Activated CD8-positive, alpha-beta memory T cell treated with anti-CD3 and anti-CD28 coated beads, Interleukin-2, amount 50 U/mL, for 4 hours (primary cell): ENCODE measurements at places on chromosomes 7 and 10.

GRCh38 chr7:44122529-44122928, 819 bp downstream of the POLD2 start:
- no peak for DNase-seq

GRCh38 chr7:6162331-6162620, 110.1 kb downstream of the CYTH3 start:
- DNase-seq, result no peak

DNA sequence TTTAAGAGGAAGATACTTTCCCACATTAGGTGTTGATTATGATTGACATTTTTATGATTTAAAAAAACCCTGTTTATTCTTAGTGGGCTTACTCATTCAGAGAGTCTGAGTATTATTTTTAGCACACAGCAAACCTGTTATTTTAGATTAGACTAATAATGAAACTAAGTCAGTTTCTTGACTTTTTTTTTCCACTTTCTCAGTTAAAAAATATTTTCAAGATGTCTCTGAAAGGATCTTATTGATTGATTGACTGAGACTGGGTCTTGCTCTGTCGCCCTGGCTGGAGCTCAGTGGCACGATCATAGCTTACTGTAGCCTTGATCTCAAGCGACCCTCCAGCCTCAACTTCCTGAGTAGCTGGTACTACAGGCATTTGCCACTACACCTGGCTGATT, 20.4 kb upstream of the INPP5F start:
- no peak for DNase-seq

DNA sequence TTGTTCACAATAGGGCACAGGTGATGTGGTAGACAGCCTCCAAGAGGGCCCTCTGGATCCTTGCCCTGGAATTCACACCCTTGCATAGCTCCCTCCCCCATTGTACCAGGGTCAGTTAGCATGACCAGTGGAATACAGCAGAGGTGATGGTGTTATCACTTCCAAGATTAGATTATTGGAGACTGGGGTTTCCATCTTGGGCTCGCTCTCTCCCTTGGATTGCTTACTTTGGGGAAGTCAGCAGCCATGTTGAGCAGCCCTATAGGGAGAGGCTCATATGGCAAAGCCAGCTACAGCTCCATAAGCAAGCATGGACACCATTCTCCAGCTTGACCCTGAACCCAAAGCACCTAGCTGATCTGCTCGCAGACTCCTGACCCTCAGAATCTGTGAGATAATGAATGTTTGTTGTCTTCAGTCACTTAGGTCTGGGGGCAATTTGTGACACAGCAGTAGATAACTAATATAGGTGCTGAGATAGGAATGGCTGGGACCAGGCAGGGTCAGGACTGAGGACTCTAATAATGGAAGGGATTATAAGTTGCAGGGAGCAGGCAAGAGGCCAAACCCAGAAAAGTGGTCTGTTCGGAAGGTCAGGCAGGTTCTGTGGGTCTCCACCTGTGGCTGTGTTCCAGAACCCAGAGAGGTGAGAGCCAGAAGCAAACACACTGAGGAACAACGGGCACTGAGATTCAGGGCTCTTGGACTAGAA, 22.9 kb downstream of the TBXAS1 start:
- no peak for DNase-seq

- no peak for DNase-seq
These were observed 187.5 kb downstream of the WDR37 start for GRCh38 chr10:1243486-1244234.

DNA sequence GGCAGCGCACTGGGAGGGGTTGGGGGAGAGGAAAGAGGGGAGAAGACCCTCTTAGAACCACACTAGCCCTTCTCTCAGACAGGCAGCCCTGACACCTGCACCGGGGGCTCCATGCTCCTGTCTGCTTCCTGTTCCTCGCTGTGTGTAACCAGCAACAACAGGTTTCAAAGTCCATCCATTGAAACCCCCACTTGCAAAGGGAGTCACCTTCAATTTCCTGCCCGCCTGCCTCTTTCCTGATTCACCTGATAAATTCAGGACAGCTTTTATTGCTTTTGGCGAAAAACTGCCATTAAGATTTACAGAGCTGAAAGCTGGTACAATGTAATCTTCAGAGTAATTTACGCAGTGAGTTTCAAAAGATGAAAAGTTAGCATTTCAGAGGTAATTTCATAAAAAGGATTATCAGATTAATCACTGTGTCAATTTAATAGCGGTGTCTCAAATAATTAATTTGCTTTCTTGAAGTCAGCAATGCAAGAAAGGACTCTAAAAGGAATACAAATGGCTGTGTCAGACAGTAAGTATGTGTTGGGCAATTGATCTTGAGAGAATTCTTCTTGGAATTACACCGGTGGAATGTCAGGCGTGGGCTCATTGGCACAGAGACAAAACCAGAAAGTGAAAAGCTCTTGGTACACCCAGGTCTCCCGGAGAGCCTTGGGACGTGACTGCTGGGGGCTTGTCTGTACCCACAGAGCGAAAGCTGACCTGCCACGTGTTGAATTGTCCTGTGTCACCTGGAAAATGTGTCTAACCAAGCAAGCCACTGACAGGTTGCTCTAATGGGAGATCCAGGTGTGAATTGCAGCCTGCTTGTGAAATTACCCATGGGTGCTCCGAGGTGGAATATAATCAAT, 60.7 kb downstream of the TMEM209 start:
- DNase-seq, result no peak

DNA sequence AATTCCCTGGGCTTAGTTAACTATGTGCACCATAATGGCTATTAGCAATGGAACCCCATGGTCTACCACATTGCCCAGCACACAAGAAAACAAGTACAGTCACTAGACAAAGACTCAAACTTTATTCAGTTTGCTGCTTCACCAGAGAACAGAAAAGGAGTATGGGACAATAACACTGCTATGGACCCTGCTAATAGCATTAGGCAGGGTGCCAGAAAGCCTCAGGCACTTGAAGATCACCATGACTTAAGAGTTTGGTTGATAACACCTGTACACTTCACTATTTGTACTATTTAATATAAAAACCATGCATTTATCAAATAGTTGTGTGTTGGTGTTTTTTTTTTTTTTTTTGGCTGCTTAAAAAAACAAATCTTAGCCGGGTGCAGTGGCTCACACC, 159.6 kb downstream of the KMT2E start:
- no peak for DNase-seq

- DNase-seq, result no peak
These were observed 121.6 kb downstream of the TMEM168 start for GRCh38 chr7:112668561-112668960.

- DNase-seq, result no peak
These were observed 3.3 kb downstream of the PIK3CG start for GRCh38 chr7:106868364-106868763.

GRCh38 chr10:103661198-103661950, 167.9 kb downstream of the NEURL1 start:
- DNase-seq, result peak; percentile 42

- no peak for DNase-seq
These were observed 53.0 kb upstream of the PDGFA start for GRCh38 chr7:572416-573268.

DNA sequence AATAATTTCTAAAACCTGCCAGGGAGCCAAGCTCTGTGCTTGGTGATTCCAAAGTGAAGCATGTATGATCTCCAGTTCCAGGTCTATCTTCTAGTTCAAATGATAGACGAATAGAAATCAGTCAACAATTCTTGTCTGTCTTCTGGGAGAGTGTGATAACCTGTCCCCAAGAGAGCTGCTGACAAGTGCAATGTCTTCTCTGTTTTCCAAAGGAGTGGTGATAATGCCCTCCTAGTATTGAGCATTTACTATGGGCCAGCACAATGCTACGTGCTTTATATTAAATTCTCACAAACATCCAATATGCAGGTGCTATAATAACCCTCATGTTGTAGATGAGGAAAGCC, 10.2 kb downstream of the MXI1 start:
- no peak for DNase-seq

DNA sequence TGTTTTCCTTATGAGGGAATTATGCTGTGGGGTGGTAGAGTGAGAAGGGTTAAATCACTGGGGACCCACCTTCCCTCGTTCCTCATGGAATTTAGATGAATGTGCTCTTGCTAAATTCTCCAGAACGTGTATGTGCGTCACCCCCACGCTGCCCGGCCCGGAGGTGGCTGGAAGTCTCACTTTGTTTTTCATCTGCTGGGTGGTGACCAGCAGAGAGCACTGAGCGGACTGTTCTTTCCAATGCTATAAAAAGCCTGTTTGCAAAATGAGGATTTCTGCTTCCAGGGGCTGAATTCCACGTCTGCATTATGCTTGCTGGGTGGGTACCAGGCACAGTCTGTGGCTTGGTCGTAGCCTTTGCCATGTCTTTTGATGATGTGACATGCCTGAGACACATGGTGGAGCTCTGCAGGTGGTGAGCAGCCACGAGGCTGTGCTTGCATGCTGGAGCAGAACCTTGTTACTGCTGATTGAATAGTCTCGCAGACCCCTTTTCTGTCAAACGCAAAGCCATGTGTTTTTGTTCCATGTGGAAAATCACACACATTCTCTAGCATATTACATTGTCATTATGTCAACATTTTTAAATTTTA, 31.9 kb upstream of the INSYN2A start:
- DNase-seq, result no peak

DNA sequence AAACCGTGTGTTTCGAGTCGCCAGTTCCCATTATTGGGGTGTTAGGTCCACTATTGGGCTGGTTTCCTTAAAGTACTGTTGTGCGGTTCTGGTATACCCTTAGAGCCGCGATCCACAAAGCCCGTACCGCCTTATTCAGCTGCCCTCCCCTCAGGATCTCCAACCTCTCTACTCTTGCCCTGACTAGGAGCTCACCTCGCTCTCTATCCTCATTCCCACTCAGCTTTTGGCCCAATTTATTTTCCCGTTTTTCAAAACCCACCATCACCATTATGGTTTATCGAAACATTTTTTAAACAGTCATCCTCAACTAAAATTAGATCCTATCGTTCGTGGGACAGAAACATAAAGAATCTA, 461 bp upstream of the ETV1 start:
- no peak for DNase-seq

DNA sequence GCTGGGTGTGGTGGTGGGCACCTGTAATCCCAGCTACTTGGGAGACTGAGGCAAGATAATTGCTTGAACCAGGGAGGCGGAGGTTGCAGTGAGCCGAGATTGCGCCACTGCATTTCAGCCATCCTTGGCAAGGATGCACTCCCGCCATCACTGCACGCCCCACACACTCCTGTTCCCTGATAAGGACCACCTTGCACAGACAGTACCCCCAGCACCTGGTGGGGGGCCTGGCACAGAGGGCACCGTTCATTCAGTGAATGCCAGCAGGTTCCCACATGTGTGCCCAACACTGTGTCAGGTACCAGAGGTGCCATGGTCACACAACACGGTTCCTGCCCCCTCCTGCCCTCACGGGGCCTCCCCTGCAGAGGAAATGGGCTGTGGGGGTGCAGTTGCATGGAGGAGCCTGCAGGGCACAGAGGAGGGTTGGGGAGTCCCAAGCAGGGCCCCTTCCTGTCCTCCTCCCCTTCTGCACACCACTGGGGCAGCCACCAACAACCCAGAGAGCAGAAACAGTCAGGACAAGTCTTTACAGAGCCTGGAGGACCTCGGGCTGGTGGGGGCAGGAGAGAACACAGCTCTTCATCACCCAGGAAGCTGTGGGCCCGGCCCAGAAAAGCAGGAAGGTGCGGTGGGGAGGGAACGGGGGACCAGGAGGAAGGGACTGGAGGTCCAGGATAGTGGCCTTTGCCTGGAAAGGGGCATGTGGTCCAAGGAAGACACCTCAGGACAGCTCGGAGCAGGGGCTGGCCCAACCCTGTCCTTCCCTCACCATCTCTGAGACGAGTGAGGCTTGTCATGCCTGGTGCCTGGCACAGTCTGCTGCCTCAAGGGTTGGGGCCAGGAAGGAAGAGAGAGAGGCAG, 7.1 kb downstream of the CRYGN start:
- no peak for DNase-seq

GRCh38 chr10:8665322-8665721, 610.8 kb downstream of the GATA3 start:
- no peak for DNase-seq

- no peak for DNase-seq
These were observed 1.2 kb downstream of the USP6NL start for GRCh38 chr10:11610166-11610825.

DNA sequence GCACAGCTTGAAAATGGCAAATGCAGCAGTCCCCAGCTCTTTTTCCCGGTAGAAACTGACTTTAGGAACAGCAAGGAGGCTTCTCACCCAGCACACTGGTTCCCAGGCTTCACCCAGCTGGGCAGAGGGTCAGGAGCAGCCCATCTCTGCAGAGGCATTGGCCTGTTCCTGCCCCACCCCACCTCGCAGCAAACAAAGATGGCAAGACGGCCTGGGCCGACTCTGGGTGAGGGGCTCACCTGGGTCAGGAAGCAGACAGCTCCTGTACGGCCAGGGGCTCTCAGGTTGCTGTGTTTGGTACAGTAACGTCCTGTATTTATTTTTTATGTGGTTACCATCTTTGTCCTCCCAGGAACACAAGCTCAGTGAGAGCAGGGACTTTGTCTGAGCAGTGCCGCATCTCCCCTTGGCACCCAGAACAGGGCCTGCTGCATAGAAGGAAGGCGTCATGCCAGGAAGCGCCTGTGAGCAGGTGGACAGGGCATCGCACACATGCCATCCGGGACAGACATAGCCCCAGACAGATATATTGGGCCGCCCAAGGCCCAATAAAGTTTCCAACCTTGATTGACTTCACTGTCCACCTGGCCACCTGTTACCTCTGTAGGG, 585.0 kb upstream of the FOXK1 start:
- DNase-seq, result no peak

GRCh38 chr10:113859261-113859660, 4.8 kb downstream of the NHLRC2 start:
- DNase-seq, result no peak

DNA sequence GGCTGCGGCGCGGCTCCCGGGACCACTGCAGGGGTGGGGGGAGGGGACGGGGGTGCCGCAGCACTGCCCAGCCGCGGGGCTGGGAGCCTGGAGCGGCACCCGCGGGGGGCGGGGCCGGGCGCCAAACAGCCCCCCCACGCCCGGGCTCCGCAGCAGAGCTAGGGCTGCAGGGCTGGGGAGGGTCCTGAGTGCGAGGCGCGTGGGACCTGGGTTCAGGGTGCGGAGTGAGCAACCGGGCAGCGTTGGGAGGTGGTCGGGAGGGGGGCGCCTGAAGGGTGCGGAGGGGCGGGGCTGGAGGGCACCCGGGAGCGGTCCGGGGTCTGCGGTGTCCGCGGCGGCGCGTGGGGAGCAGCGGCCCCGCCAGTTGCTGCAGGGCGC, 528 bp downstream of the CAMK2G start:
- peak; percentile 34 for DNase-seq

GRCh38 chr10:79385804-79386531, 38.7 kb downstream of the PPIF start:
- DNase-seq, result peak; percentile 13
